ENCODE measurements at places on chromosomes 16 and 17.

DNA sequence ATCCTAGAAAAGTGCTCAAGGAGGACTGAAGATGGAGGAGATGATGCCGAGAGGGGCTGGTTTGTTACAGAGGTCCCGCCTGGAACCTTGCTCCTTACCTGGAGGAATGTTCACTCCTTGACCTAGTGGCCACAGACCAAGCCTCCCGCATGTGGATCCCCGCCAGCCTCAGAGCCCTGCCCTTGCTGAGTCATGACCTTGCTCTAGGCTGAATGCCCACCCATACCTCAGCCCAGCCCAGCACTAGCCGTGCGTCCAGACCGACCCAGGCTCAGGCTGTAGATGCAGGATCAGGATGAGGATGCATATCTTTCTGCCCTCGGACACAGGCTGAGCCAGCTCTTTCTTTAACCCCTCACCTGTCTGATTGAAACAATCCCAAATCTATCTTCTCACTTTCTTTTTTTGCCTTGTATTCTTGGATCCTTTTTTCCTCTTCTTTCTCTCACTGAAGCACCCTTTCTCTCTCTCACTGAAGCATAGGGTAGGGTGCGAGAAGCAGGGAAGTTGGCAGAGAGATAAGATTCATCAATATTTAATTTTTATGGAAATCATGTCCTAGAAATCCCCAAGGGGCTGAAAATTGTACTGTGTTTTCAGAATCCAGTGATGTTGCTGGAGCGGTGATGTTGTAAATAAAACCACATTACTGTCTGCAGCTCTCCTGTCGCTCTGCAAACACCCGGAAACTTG, 34.9 kb downstream of the WSCD1 start:
- DNase-seq: no peak

DNA sequence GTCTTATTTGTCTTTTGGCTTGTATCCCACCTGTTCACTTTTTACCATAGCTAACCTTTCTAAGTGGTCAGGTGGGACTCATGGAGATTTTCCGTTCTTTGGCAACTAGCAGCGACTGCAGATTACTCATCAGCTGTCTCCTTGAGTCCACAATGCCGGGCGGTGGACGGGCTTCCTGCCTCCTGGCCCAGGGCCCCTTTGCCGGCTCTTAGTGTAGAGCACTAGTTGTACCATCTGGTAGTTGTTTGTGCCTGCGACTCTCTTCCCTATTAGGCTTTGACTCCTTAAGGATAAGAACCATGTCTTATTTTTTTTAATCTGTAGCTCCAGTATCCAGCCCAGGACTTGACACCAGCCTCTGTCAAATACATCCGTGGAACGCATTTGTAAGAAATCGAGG, 399.9 kb downstream of the WWOX start:
- no peak for DNase-seq

GRCh38 chr17:80916246-80916645, 75.4 kb upstream of the CHMP6 start:
- DNase-seq: peak; percentile 63

DNA sequence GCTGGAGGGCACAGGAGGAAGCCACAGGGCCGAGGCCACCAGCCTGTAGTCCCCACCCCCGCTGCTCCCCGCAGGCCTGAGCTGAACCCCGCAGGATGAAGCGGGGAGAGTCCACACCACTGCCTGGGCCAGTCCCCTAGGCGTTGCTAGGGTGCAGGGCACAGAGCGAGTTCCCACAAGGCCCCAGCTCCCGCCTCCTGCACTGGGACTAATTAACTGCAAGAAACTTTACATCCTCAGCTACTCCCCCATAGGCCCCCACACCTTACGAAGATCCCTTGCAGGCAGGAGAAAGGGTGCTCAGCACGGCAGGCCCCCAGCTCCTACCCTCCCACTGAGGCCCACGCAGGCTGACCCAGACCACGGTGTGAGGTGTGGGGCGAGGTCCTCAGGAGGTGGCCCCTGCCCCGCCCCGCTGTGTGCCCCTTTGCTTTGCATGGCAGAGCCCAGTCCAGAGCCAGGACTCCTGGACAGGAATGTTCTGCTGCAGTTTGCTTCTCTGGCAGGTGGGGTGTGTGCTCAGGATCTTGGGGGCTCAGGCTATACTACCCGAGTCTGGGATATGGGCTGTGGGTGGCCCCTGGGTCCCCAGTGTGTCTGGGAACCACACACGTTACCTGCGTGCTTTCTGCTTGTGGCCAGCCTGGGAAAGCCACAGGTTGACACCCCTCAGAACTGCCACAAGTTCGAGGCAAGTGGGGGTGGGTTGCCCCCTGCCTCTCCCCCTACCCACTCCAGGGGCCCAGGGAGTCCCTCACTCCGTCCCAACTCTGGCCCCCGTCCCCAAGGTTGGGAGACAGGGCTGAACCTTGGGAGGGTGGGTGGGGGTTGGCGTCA, 1.2 kb downstream of the GNG13 start:
- no peak for DNase-seq

DNA sequence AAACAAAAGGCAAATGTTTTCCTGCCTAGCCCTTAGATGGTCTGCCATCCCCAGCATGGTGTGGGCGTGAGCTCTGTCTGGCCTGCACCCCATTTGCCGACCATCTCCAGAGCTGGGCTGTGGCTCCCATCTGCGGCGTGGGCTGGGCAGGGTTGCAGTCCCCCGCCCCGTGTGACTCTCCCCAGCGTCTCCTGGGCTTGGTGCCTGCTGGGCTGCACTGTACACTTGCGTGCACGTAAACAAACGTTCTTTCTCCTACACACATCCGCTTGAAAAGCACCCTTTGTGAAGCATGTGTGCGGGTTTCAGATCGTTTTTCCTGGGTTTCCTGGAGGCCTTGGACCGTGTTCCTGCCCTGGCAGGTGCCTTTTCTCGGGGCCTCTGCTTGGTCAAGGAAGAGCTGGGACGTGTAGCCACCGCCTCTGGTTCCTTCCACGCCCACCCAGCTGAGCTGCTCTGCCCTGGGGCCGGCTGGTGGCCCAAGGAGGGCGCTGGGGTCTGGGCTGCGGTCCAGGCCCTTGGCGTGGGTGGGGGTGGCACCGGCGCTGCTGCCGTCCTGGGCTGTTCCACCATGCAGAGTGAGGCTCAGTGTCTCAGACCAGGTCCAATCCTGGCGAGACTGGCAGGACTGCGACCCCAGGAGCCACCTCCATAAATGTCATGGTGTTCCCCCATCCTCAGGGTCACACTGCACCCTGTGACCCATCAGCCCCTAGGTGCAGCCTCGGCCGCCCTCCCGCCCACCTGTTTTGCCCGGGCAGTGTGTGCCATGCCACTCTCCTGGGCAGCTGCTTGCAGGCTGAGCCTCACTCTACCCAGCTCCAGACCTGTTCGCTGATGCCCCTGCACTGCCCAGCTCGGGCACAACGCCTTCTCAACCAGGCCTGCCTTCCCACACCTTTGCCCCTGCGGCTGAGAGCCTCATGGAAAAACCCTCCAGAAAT, 9.9 kb upstream of the BAIAP3 start:
- DNase-seq: no peak

GRCh38 chr16:87017371-87018012, 299.7 kb downstream of the C16orf95 start:
- DNase-seq: no peak

Data from posterior vena cava (tissue), 2 donors.